M059J (cell line): ENCODE measurements at places on chromosomes 2 and 18. TPM values are rescaled to one million over a fixed set of nuclear protein-coding genes. Genes with fewer than 3 reads are reported as not detected.

Gene XPO1
- 134 and 210 TPM in 2 replicates for total RNA-seq

Gene EIF5B
- 8.5 and 11.7 TPM in 2 replicates for total RNA-seq

Gene MYOM1
- 0.10 TPM in 1 of 2 replicates, not detected in the other for total RNA-seq

Gene M1AP
- not detected in 2 replicates for total RNA-seq

Gene IL1F10
- total RNA-seq = not detected in 2 replicates

Gene CNDP1
- total RNA-seq = not detected in 2 replicates

Gene SNRNP200
- 26.8 and 51.4 TPM in 2 replicates for total RNA-seq

Gene KCNE4
- total RNA-seq = 11.4 and 14.5 TPM in 2 replicates

Gene SULT1C2
- 0.22 TPM in 1 of 2 replicates, not detected in the other for total RNA-seq

Gene UGT1A10
- not detected in 2 replicates for total RNA-seq

Gene REL
- total RNA-seq = 1.4 and 3.7 TPM in 2 replicates

Gene MDH1B
- total RNA-seq = 1.0 and 1.2 TPM in 2 replicates
